ENCODE measurements at places on chromosomes 16 and 17.
A peak's percentile ranks its signal among the peaks of the same experiment; 100 is the strongest.

DNA sequence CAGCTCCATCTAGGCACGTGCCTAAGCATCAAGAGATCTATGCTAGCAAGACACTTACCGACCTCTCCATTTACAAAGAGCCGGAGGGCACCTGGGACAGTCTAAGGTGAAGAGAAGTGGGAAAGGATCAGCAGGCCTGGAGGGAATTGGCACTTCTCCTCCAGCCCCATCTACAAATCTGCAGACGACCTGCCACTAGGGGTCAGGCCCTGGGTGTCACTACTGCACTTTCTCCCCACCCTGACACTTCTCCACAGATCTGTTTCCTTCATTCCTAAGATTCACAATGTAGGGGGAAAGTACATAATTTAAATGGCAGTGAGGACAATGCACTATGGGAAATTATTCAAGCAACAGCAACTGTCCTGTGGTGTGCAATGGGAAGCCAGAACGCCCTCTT is 8.1 kb downstream of the MKS1 start:
- H3K4me1 ChIP-seq = no peaks in the 10 kb centered on the region
- H3K27ac ChIP-seq = no peak overlapping the region
- H3K4me3 ChIP-seq = no peak overlapping the region
- H3K27me3 ChIP-seq = no peaks in the 10 kb centered on the region
- H3K36me3 ChIP-seq = 0 out of 2 replicates have a peak, but pooled peaks cover 6% of the 10 kb centered on the region

GRCh38 chr17:61411261-61412142 is 11.9 kb downstream of the TBX2 start:
- H3K36me3 ChIP-seq = no peaks in the 10 kb centered on the region
- no peak overlapping the region for H3K27ac ChIP-seq
- peaks cover 47% of the 10 kb centered on the region for H3K27me3 ChIP-seq
- H3K4me1 ChIP-seq = peaks cover 2% of the 10 kb centered on the region
- H3K4me3 ChIP-seq = peak overlapping the region; percentile 48

- no peaks in the 10 kb centered on the region for H3K27me3 ChIP-seq
- H3K4me3 ChIP-seq = no peak overlapping the region
- no peak overlapping the region for H3K27ac ChIP-seq
- no peak for DNase-seq
- no peaks in the 10 kb centered on the region for H3K4me1 ChIP-seq
These were observed 7.1 kb upstream of the MT2A start for GRCh38 chr16:56601325-56601724.

DNA sequence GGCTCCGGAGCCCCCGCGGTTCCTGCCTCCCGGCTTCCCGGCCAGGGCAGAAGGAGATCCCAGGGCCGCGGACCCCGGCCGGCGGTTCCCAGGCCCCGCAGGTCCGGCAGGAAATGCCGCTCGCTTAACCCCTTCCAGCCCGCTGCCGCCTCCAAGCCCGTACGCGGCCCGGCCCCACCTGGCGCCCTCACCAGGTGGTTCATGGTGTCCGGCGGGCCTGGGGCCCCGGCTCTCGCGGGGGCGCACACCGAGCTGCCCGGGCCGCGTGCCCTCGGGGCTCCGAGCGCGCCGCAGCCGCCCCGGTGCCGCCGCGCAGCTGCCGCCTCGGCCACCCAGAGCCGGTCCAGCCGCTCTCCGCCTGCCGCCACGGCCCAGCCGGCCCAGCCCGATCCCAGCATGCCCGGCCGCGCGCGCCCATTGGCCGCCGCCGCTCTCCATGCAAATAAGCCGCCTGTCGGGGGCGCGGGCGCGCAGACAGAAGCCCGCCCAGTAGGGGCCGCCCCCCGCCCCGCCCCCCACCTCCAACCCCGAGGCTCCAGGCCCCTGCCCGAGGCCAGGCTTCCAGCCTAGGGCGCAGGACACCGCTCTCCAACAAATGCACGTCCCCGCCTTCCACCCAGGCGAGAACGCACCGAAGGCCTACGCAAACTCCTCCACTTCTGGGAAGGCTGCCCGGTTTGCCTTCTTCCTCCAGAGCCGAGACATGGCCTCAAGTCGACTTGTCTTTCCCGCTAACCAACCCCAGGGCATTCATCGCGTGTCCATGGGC is at the start of gene BCAR1:
TSS of gene BCAR1 (minus strand) at position 345 of the 769 bp plus-strand sequence. CDS start at position 203, 142 bp downstream.
- H3K4me3 ChIP-seq = peak within 1 kb of the TSS; percentile 86
- no peaks in the 10 kb centered on the region for H3K27me3 ChIP-seq
- H3K36me3 ChIP-seq = 0 out of 2 replicates have a peak, but pooled peaks cover 2% of the 10 kb centered on the region
- H3K27ac ChIP-seq = peak within 1 kb of the TSS; percentile 72
- H3K4me1 ChIP-seq = peaks cover 40% of the 10 kb centered on the region
- DNase-seq = no peak

DNA sequence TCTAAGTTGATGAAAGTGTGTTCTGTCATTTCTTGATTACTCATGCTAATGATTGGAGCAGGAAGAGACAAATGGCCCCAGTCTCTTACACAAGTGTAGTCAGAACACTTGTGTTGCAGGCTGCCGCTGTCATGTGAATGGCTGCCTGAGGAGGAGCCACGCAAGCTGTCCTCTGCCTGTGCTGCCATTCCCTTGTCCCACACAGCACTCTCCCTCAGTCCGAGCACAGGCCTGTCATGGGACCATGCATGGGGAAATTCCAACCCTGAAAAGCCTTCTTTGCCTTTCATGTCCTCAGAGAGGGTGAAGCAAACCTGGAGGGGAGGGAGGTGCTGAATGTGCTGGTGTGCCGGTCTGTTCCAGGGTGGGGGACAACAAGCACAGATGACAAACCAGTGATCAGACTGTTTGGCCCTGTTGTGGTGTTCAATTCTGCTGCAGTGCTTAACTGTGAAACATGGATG is 109.4 kb downstream of the MRTFB start:
- H3K27ac ChIP-seq = no peak overlapping the region
- H3K4me3 ChIP-seq = no peak overlapping the region
- 0 out of 2 replicates have a peak, but pooled peaks cover 2% of the 10 kb centered on the region for H3K4me1 ChIP-seq
- H3K27me3 ChIP-seq = no peaks in the 10 kb centered on the region
- H3K36me3 ChIP-seq = no peaks in the 10 kb centered on the region

DNA sequence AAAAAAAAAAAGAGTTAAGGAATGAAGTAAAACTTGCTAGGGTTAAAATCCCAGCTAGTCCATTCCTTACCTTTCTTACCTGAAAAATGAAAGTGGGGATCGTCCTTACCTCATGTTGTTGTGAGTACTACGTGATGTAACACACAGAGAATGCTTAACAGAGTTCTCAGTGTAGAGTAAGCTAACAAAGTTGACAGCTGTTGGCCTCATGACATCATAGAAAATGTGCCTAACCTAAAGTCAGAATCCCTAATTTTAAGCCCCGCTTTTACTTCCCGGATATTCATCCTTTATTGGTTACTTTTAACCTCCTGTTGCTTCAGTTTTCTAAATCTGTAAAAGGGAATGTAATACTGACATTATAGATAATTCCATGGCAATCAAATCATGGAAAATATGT is 505.8 kb upstream of the HSBP1 start:
- no peaks in the 10 kb centered on the region for H3K36me3 ChIP-seq
- H3K4me3 ChIP-seq = no peak overlapping the region
- no peak for DNase-seq
- no peaks in the 10 kb centered on the region for H3K4me1 ChIP-seq
- no peaks in the 10 kb centered on the region for H3K27me3 ChIP-seq

GRCh38 chr16:65012357-65012756 is 109.5 kb downstream of the CDH11 start:
- H3K4me1 ChIP-seq = peaks cover 1% of the 10 kb centered on the region
- no peak for DNase-seq
- H3K4me3 ChIP-seq = no peak overlapping the region
- no peak overlapping the region for H3K27ac ChIP-seq

DNA sequence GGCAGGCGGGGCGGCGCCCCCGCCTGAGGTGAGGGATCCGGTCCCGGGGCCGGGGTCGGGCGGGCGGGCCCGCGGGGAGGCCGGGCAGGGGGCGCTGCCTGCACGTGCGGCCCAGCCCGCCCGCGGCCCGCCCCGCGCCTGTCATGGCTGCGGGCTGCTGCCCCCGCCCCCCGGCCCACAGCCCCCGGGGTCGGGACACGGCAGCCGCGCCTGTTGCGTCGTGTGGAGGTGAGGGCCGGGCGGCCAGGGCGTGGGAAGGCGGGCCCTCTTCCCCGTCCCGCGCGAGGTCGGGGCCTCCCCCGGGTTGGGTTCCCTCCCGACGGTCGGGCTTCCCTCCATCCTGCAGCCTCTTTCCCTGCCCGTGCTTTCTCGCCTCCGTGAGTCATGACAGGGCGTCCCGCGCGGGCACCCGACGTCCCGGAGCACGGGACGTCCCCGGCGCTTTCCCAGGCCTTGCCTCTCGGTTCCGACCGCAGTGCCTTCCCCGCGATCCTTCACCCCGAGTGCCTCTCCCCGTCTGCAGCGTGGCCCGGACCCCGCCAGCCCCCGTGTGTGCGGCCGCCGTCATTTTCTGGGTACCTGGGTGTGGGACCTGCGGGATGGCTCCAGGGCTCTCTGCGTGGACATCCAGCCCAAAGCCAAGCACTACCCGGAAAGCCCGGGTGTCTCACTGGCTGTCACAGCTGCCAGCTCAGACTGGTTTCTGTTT is 76.7 kb downstream of the CHD9 start:
- no peaks in the 10 kb centered on the region for H3K27me3 ChIP-seq
- no peaks in the 10 kb centered on the region for H3K4me1 ChIP-seq
- DNase-seq = no peak
- peak overlapping the region; percentile 64 for H3K4me3 ChIP-seq
- H3K27ac ChIP-seq = no peak overlapping the region

DNA sequence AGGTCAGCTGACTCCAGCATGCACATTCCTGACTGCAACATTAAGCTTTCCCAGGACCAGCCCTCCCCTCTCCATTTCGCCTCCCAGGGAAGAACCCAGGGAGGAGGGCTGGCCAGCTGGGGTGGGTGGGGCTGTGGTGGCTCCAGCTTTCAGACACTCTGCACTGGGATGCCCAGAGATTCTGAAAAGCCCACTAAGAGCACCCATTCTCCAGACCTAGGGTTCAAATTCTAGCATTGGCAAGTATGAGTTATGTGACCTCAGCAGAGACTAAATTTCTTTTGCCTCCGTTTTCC is 7.8 kb downstream of the DLX3 start:
- H3K27me3 ChIP-seq = peaks cover 32% of the 10 kb centered on the region
- DNase-seq = no peak
- H3K4me1 ChIP-seq = no peaks in the 10 kb centered on the region
- H3K27ac ChIP-seq = no peak overlapping the region
- H3K36me3 ChIP-seq = no peaks in the 10 kb centered on the region

DNA sequence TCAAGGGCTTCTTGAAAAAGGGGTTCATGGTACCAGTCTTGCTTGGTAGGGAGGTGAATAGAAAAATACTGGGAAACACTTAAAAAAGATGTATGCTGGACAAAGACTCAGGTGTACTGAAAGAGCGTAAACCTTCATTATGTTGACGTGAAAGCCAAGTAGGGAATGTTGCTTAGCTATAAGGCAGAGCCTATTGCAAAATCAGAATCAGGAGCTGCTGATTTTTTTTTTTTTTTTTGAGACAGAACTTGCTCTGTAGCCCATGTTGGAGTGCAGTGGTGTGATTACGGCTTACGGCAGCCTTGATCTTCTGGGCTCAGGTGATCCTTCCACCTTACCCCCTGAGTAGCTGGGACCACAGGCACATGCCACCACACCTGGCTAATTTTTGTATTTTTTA is 3.9 kb downstream of the TMEM94 start:
- H3K4me1 ChIP-seq = no peaks in the 10 kb centered on the region
- no peak for DNase-seq
- H3K27me3 ChIP-seq = no peaks in the 10 kb centered on the region

- no peak for DNase-seq
- no peaks in the 10 kb centered on the region for H3K36me3 ChIP-seq
- H3K4me1 ChIP-seq = no peaks in the 10 kb centered on the region
- no peak overlapping the region for H3K27ac ChIP-seq
- no peak overlapping the region for H3K4me3 ChIP-seq
These were observed 239.4 kb downstream of the MSI2 start for GRCh38 chr17:57495771-57496170.

DNA sequence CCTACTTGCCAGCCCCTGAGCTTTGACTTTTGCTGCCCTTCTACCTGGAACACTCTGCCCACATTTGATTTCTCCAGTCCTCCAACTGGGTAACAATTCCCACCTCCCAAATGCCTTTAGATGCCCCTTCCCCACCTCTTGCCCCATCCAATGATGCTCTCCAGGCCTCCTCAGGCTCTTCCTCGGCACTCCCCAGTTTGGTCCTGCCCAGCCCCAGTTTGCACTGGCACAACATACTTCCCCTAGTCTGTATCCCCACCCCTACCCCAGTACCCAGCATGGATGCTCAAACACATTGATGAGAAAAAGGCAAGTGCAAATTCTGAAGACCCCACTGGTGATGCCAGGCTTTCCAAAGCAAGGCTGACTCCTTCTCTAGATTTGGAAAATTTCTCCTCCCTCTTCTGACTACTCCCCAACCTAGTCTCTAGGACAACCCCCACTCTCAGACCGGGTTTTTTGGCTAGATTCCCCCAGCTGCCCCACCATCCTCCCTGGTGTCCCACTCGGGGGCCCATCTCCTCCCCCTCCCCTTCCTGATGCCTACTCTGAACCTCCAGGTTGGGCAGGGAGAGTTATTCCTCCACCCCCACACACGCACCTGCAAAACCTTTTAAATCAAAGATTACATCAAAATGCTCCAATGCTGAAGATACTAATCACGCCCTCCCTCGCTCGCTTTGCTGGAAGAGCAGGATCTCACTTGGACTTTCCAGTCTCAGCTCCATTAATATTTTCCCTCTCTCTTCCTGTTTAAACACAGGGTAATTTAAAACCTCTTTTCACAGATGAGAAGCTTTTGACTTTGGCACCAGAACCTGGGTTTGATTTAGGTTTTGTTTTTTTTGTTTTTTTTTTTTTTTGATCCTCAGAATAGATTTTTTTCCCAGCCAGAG is 94.9 kb downstream of the TMEM132E start:
- no peaks in the 10 kb centered on the region for H3K27me3 ChIP-seq
- H3K4me3 ChIP-seq = no peak overlapping the region

GRCh38 chr17:65301184-65301583 is 164.0 kb downstream of the RGS9 start:
- H3K27ac ChIP-seq = no peak overlapping the region
- no peaks in the 10 kb centered on the region for H3K4me1 ChIP-seq
- H3K4me3 ChIP-seq = no peak overlapping the region

DNA sequence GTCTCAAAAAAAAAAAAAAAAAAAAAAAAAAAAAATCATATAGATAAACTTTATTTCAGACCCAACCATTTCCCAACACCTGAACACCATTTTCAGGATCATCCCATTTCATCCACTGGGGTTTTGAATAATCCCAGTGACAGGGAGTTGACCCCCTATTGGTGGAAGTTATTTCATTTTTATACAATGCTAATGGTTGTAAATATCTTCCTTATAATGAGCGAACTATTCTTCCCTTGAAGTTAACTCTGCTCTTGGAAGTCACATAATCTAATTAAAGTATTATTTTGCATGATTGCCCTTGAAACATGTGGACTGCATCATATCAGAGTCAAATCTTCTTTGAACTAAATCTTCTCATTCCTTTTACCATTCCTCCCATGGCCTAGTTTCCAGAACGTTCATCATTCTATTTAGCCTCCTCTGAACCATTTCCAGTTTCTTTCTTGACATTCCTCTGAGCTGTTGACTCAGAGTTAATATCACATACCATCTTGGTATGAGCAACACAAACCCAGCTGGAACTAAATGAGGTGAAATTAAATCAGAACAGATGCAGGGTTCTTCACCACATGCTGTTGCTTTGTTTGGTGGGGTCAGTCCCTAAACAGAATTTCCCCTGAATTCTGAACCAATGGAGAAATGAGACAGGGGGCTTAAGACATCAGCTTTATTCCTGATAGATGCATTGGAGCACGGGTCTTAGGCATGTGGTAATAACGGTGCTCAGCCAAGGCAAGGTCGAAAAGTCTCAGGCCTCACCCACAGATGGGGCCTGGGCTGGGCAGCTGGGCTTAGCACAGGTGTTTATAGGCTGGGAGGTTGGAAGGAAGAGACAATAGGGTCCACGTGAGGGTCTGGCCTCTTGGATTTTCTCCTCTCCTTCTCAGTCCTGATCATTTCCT is 8.9 kb downstream of the HSD17B2 start:
- no peak overlapping the region for H3K27ac ChIP-seq
- no peaks in the 10 kb centered on the region for H3K4me1 ChIP-seq
- H3K27me3 ChIP-seq = no peaks in the 10 kb centered on the region
- no peak for DNase-seq
- H3K36me3 ChIP-seq = no peaks in the 10 kb centered on the region
- H3K4me3 ChIP-seq = no peak overlapping the region

Measured in iPS DF 6.9 (cell line).